ENCODE measurements at places on chromosomes 7 and 10. TPM values are rescaled to one million over a fixed set of nuclear protein-coding genes. Genes with fewer than 3 reads are reported as not detected.

The KCNH2 gene
- polyA plus RNA-seq = 8.1 TPM

The CPN1 gene
- polyA plus RNA-seq = 0.06 TPM

The VPS50 gene
- polyA plus RNA-seq = 22.5 TPM

The C10orf67 gene
- 0.27 TPM for polyA plus RNA-seq

The PHYHIPL gene
- polyA plus RNA-seq = 19.1 TPM

The LRGUK gene
- 0.30 TPM for polyA plus RNA-seq
